Endothelial cell of umbilical vein (primary cell): ENCODE measurements at places on chromosomes 16 and 17.
A peak's percentile ranks its signal among the peaks of the same experiment; 100 is the strongest.

GRCh38 chr17:56213031-56213430 is 59.8 kb downstream of the ANKFN1 start:
- DNase-seq: no peak

GRCh38 chr16:62225675-62226074 is 189.4 kb upstream of the CDH8 start:
- DNase-seq: no peak

GRCh38 chr17:13509527-13509926 is 92.2 kb downstream of the HS3ST3A1 start:
- DNase-seq: no peak

GRCh38 chr16:75202069-75202590 is 4.8 kb downstream of the CTRB2 start:
- no peak for DNase-seq

- DNase-seq: no peak
Measured at GRCh38 chr17:75566416-75566815, 21.2 kb upstream of the MYO15B start.

GRCh38 chr17:39667262-39667944 is 850 bp upstream of the PNMT start:
- DNase-seq: no peak

- no peak for DNase-seq
Measured at GRCh38 chr17:71111460-71111859, 942.1 kb downstream of the KCNJ2 start.

- DNase-seq: no peak
Measured at GRCh38 chr16:50696575-50697420, 3.4 kb downstream of the NOD2 start.

DNA sequence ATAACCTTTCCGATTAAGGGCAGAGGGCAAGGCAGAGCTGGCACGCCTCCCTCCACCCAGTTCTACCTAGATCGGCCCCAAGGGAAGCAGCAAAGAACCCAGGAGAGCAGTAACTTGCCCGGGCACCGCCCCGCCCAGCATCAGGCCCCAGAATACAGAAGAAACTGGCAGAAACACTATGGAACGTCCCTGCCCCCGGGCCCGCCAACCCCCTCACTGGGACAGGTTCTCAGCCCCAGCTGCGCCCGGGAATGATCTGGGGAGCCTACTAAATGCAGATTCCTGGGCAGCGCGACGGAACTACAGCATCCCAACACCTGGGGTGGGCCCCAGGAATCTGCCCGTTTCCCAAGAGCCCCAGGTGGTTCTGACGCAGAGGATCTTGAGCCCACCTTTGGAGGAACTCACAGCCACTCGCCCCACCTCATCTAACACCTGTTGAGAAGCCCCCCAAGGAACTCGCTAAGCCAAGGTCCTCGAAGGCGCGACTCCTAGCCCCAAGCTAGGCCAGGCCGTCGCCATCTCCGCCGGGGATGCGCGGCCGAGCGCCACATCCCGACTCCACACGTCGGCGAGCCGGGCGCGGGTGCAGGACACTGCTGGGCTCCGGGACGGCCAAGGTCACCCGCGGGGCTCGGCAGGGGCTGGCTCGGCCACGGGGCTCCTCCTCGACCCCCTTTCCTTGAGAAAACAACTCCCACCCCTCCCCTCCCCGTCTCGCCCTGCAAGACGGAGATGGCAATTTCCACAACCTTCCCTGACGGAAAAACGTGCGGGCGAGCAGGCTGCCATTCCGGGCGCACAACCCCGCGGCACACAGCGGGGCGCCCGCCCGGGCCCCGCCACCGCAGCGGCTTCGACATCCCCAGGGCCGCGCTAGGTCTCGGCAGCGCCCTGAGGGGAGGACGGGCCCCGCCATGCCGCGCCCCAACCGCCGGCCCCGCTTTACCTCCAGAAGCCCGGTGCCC is 913 bp downstream of the CDIP1 start:
- DNase-seq: peak; percentile 30

- peak; percentile 77 for DNase-seq
Measured at GRCh38 chr17:42221886-42222745, 27.8 kb upstream of the GHDC start.

GRCh38 chr16:69451166-69451565 is 26.7 kb downstream of the CYB5B start:
- no peak for DNase-seq

GRCh38 chr17:80422276-80422675 is 7.3 kb downstream of the ENDOV start:
- DNase-seq: no peak

DNA sequence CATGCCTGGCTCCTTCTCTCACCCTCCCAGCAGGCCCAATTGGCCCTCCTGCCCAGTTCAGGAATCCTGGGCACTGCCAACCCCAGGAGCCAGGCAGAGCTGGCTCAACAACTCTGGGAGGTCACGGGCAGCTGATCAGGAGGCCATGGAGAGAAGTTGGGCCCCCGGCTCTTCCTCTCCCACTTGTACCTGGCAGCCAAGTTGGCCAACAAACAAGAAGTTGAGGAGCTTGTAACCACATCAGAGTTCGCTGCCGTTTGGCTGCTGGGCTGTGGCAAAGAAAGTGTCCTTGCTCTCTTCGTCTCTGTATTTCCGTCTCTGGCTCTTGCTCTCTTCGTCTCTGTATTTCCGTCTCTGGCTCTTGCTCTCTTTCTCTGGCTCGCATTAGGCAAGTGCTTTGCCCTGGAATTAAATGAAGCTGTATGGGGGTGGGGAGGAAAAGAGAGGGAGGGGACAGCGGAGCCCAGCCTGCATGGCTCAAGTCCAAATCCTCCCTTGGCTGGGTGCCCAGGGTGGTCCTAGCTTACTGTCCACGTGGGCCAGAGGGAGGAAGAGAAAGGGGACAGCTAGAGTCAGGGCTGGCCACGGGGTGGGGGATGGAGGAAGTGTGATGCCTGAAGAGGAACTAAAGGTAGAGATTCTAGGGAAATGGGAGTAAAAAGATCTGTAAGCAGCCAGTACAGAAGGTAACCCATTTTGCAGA is 7.8 kb upstream of the TMEM132E start:
- DNase-seq: no peak

GRCh38 chr16:12794486-12795387 is 8.9 kb downstream of the CPPED1 start:
- DNase-seq: no peak

DNA sequence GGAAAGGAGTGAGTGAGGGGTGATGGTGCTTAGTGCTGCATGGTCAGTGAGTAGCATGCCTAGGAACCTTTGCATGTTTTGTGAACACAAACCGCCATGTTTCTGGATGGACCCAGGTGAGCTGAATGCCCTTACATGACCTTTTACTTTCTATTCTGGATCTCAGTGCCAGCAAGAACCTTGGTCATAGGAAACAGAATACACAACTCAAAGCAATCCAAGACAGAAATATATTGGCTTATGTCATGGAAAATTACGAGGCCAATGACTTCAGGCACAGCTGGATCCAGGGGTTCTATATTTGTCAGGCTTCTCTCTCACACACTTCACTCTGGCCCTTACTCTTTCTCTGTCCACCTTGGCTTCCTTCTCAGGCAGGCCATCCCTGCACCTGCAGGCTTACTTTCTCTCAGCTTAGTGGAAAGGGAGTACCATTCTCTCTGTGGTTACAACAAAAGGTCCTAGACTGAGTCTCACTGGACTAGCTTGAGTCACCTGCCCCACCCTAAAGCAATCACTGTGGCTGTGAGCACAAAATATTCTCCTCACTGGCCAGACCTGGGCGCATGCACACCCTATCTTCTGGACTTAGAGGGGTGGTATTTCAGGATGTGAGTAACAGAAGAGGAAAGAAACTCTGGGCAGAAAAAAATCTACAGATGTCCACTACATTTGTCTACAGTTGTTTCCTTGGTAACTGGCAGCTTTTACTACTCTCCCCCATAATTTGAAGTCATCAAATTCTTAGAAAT is 20.4 kb upstream of the CPNE2 start:
- DNase-seq: peak; percentile 39

DNA sequence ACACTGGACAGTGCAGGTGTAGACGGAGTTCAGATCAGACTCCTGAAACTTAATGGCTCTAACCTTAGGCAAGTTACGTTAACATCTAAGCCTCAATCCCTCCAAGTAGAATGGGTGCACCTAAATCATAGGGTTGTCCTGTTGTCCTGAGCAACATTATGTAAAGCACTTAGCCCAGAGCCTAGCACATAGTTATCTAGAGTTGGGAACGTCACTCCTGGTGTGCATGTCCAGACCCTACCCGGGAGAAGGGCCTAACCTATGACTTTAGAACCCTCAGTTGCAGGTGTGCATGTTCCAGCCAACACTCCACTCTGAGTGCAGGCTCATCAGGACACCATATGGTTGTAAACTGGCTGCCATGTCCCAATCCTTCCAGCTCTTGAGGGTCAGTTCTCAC is 26.0 kb downstream of the LIG3 start:
- no peak for DNase-seq

- no peak for DNase-seq
Measured at GRCh38 chr17:81050645-81051625, 16.0 kb downstream of the BAIAP2 start.

DNA sequence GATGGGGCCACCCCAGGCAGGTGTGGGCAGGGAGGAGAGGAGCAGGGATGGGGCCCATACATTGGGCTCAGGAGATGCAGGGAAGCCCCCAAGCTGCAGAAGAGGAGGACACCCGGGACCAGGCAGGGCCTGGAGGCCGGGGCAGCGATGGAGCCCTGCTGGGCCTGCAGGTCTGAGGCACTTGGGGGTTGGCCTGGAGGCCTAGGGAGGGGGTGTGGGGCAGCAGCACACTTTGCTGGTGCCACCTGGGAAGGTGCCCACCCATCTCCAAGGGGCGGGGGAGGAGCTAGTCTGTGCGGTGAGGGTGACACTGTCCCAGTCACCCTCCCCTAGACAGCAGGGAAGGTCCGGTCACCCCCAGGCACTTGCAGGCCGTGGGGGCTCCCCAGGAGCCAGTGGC is 6.4 kb upstream of the CCDC57 start:
- DNase-seq: no peak

- DNase-seq: no peak
Measured at GRCh38 chr17:72516772-72517399, 396.1 kb downstream of the SOX9 start.

GRCh38 chr16:74439685-74440084 is 18.4 kb upstream of the CLEC18B start:
- DNase-seq: no peak

GRCh38 chr16:68022278-68022727 is 729 bp downstream of the DDX28 start:
- no peak for DNase-seq

- DNase-seq: peak; percentile 40
Measured at GRCh38 chr16:67339453-67339852, 12.8 kb downstream of the LRRC36 start.

DNA sequence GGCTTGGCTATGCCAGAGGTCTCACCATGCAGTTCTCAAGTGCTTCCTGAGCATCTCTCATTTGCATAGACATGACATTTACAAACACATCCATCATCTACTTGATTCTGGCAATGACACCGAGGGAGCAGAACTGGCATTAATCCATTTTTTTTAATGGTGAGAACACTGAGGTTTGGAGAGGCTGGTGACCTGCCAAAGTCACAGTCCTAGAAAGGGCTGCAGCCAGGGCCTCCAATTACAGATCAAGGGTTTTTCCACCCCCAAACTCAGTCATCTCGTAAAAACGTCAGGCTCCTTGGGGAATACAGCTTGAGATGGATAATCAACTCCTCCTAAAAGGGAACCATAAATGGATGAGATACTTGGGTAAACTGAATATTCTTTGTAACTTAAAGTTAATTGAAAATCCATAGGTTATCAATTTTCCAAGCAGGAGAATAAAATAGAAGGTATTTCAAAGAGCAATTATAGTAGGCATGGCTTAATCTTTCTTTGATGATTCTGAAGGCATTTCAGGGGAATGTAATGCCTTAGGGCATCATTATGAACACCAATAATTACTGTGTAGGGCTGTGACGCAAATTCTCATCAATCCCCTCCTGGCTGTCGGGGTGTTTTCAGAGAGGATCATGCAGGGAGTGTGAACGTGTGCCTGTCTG is 9.4 kb upstream of the MEOX1 start:
- DNase-seq: no peak

DNA sequence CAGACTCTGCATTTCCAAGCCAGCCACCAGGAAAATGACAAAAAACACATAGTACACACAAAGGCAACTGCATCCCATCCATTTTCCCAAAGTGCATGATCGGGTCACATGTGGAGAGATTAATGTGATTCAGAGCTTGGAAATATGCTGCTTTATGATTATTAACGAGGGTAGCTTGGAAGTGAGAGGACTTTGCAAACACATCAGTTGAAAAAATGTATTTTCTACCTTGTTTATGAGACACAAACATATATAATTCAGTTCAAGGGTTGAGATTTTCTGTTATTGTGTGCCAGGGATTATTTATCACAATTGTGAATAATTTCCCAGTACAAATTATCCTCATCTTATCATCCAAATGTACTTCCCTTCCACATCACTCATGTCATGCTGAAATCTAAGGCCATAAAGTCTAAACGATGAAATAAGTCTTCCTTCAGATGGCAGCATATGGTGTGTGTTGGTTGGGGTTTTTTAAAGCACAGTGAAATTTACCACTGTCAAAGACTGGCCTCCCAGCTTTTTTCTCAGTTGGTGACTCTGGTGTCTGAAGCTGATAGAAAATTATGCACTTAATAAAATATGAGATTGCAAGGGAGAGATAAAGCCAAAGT is 104.7 kb upstream of the ADAMTS18 start:
- DNase-seq: no peak

DNA sequence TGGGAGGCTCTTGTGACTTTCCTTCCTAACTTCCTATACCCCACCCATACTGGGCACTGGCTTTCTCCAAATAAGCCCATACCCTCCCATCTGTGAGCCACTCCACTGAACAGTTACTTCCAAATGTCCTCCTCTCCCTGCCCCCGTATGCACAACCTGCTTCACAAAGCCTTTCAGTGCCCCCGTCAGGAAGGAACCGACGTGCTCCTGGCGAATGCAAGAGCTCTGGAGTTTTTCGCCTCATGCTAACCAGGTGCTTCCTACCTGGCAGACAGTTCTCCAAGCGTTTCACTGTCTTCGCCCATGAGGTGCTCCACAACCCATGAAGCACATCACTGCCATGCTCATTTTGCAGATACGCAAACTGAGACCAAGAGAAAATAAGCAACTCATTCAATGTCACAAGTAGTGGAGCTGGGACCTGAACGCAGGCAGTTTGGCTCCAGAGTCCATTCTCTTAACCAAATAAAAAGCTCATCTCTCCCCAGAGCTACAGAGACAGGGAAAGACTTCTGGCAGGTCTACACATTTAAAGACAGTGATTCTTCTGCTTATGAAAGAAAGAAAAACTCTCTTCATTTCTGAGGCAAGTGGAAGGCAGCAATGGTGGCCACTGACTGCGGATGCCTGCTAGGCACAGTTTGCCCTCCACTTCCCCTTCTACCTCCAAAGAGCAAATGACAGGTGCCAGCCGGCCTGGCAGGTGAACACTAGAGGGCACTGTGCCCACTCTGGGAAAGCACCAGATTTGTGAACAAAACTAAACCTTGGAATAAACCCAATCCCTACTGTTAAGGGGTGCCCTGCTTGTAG is 23.8 kb downstream of the SPHK1 start:
- peak; percentile 66 for DNase-seq
